ENCODE measurements at places on chromosomes 4 and X.

DNA sequence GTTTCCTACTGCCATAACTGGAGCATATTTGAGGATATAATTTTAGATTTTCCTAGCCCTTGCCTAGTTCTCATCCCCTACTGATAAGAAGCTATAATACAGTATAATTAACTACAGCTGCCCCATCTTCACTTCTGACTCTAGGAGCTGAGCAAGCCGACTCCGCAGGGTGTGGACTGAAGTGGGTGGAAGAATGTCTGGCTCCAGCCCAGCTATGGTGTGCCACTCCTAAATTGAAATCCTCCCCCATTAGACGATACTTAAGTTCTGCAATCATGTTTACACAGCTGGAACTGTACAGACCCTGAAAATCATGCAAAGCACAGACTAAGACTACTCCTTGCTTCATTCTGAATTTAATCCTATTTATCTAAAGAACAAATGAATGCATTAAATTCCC lies 93.1 kb downstream of the PCDH19 start:
- DNase-seq: peak; percentile 82

DNA sequence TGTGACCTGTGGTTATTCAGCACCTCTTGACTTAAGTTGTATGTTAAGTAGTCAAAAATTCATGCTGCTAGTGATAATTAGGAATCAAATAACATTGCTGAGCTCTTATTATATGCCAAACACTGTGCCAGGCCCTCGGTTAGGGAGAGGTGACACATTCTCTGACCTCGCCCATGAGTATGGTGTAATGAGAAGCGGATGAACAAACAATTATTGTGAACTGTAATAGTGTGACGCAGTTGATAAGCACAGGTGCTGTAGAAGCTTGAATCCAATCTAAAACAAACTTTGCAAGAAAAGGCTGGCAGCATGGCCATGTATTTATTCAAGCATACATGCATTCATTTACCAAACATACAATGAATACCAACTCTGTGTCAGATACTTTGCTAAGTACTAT lies 303.5 kb upstream of the HS3ST1 start:
- no peak for DNase-seq

- no peak for DNase-seq
Measured at GRCh38 chr4:40594261-40595178, 35.1 kb downstream of the RBM47 start.

- DNase-seq: peak; percentile 84
Measured at GRCh38 chrX:155263854-155264628, at the start of gene RAB39B. Gene RAB39B, minus strand, starts transcription at chrX:155264491. Its CDS starts 203 bp downstream, at chrX:155264288.

DNA sequence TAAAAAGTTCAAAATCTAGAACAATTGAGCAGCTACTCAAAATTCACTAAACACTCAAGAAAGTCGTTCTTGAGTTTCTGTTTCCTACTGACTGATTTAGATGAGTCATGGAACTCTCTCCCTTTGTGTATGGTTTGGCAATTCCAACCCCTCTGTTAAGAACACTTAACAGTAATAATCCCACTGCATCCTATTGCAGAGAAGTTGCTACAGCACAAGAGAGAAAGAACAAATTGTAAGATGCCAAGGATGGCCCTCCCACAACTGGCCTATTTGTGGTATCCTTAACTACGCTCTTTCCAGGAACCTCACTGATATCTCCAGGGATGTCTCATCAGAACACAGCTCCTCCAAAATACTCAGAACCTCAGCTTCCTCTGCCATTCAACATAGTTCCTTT lies 701.8 kb upstream of the TENM3 start:
- no peak for DNase-seq

DNA sequence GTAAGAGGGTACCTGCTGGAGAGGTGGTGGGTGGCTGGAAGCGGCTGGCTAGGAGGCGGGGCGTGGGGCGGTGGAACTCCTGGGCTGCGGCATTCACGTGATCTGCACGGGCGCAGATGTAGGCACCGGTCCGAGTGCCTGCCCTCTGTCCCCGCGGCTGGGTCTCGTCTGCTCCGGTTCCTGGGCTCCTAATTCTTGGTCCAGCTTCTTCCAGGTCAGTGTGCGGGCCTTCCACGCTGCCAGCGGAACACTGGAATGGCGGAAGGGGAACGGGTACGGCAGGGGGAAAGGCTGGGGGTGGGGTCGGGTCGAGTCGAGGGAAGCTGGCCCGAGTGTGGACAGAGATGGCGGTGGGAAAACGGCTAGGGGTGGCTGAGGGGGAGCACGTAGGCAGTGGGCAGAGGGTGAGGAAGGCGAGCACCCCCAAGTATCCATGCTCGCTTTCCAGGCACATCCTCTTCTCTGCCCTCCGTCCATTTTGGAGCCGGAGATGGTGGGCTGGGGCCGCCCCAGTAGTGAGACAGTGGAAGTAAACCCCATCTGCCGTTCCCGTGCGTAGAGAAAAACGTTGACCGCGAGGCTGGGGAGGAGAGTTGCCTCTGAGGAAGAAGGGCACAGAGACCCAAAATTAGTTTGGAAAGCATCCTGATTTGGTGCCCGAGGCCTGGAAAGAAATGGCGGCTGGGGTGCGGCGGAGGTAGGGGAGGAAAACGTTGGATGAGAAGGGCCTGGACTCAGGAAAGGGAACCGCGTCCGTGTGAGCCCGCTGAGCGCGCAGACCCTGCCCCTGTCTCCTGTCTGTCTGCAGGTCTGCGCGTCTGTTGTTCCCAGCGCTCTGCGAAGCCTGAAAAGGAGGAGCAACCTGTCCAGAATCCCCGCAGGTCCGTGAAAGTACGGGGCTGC lies at the start of gene TCEAL4:
TCEAL4 (plus strand) TSS at position 105 of the 903 bp plus-strand sequence. CDS start 1,161 bp downstream, outside the sequence.
- DNase-seq: peak; percentile 57

DNA sequence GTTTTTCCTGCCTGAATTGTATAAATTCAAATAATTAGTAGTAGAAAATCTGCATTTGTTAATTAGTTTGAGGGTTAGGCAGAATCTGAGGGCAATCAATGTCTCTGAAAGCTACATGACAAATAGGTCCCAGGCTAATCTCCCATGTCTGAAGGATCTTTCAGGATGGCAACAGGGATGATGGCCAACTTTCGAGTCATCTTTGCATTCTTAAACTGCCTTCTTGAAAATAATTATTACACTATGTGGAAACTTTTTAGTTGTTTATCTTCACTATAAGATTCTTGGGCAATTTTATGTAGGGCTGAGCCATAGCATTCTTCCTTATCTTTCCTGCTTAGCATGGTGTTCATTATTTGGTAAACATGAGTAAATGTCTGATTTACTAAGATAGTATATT lies 490.3 kb upstream of the EPHA5 start:
- no peak for DNase-seq

All from NCI-H1105 (cell line).